Pulmonary artery endothelial cell (primary cell): ENCODE measurements at places on chromosomes 16 and 17. TPM values are rescaled to one million over a fixed set of nuclear protein-coding genes. Genes with fewer than 3 reads are reported as not detected.

GRCh38 chr16:9134306-9134705, 42.9 kb downstream of the HAPSTR1 start:
- no peak for DNase-seq

- peak; percentile 46 for DNase-seq
Measured at GRCh38 chr16:31880322-31880979, 6.8 kb downstream of the ZNF267 start.

- no peak for DNase-seq
Measured at GRCh38 chr17:48483471-48484131, 47.2 kb downstream of the HOXB1 start.

DNA sequence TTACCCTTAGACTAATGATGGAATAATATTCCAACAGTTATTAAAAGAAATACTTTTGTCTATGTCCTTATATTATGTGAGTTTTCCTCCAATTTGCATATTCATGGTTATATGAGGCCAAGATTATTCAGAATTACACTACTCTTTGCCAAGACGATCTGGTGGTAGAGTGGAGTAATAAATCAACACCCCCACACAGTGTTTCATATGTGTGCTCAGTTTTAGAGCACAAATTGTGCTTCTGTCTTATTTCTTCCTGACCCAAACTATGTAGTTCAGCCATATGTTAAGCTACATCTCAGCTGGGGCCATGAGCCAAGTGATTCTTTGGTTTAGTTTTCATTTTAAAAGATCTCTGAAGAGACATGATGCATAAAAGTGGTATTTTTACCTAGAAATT, 26.9 kb upstream of the PPM1E start:
- DNase-seq = no peak

DNA sequence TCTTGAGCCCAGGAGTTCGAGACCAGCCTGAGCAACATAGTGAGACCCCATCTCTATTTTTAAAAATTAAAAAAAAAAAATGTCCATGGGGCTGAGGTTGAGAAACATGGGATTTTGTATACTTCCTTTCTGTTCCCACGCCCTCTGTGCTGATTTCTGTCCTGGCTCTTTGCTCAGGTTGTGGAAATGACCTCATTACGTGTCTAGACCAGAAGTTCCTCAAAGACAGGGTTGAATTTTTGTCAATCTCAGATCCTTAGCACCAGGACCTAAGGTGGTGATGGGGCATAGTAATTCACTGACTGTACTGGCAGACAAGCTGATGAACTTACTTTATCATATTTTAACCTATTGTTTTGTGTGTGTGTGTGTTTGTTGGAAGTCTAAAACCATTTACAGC, 11.2 kb upstream of the HNF1B start:
- no peak for DNase-seq

GRCh38 chr17:48016112-48016511, 21.5 kb downstream of the COPZ2 start:
- DNase-seq = no peak

GRCh38 chr16:70749681-70750601, 51.0 kb downstream of the VAC14 start:
- DNase-seq = no peak

DNA sequence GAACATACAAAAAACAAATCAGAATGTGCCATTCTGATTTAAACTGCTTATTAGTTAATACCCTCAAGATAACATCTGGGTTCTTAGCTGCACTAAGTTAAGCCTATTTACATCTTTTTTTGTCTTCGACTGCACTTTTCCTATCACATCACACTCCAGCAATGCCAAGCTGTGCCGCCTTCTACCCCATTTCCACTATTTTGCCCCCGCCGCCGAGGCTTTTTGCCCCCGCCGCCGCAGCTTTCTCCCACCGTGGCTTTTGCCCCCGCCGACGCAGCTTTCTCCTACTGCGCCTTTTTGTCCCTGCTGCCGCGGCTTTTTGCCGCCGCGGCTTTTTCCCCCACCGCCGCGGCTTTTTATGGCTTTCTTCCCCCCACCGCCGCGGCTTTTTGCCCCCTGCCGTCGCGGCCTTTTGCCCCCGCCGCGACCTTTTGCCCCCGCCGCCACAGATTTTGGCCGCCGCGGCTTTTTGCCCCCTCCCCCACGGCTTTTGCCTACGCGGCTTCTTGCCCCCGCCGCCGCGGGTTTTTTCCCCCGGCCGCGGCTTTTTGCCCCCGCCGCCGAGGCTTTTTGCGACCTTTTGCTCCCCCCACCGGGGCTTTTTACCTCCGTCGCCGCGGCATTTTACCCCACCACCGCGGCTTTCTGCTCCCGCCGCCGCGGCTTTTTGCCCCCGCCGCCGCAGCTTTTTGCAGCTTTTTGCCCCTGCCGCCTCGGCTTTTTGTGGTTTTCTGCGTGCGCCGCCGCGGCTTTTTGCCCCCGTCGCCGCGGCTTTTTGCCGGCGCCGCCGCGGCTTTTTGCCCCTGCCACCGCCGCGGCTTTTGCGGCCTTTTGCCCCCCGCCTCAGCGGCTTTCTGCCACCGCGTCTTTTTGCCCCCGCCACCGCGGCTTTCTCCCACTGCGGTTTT, 331.4 kb upstream of the WSB1 start:
- DNase-seq = no peak

The CCL11 gene
- total RNA-seq = not detected in 2 replicates
